ENCODE measurements at places on chromosomes 12 and 14.
A peak's percentile ranks its signal among the peaks of the same experiment; 100 is the strongest.

- DNase-seq, result no peak
These were observed 191.7 kb downstream of the ALG10B start for GRCh38 chr12:38508246-38508645.

DNA sequence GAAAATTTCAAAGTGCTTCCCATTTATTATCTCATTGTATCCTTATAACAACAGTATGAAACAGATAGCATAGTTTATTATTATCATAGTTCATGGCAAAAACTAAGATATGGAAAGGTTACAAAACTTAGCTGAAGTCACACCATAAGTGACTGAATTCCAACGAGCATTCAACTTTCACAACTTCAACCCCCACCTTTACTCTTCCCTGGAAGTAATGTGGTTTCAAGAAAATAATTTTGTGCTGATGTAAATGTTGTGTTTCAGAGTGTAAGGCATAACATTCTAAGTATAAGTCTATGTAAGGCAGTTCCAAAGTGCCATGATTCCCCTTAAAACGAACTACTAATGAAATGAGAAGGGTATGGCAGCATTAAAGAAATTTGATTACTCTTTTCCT, 454.5 kb downstream of the BCAT1 start:
- no peak for DNase-seq

GRCh38 chr12:7959278-7959677, 23.3 kb upstream of the SLC2A3 start:
- no peak for DNase-seq

- no peak for DNase-seq
These were observed 328.2 kb upstream of the NOVA1 start for GRCh38 chr14:26925876-26926584.

DNA sequence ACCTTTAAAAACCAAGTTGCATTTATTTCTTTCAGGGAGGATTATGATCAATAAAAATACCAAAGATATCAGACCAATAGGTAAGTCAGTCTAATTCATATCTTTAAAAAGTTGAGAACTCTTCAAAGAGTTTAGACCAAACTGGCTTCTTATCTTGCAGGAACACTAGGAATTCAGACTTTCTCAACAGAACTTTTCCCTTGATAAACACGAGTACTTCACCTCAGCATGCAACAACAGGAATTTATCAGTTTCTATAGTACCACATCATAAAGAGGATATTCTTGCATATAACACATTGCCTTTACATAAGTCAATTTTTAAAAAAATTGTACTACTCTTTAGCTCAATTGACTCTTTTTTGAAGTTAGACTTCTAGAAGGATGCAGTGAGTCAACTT, 68.2 kb downstream of the DNAI7 start:
- no peak for DNase-seq

- no peak for DNase-seq
These were observed 4.7 kb upstream of the SLC2A14 start for GRCh38 chr12:7877420-7877819.

- DNase-seq, result no peak
These were observed 125.6 kb upstream of the RTL1 start for GRCh38 chr14:101028971-101029667.

GRCh38 chr14:103362780-103363179, 22.4 kb upstream of the MARK3 start:
- DNase-seq, result no peak

- no peak for DNase-seq
These were observed 12.6 kb upstream of the PLEK2 start for GRCh38 chr14:67424539-67424938.

DNA sequence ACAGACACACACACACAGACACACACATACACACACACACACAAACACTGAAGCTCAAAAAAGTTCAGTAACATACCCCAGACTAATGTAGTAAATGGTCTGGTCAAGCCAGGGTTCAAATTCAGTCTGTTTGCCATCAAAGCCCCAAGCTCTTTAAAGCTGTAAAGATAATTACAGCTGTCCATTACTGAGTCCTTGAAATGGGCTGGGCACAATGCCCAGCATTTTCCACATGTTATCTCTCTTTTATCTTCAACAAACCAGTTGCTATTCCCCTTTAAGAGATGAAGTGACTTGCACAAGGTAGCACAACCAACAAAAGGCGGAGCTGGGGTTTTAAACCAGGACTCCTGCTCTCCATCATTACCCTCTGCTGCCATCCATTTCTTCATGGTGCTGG, 7.6 kb upstream of the UNC119B start:
- DNase-seq, result no peak

DNA sequence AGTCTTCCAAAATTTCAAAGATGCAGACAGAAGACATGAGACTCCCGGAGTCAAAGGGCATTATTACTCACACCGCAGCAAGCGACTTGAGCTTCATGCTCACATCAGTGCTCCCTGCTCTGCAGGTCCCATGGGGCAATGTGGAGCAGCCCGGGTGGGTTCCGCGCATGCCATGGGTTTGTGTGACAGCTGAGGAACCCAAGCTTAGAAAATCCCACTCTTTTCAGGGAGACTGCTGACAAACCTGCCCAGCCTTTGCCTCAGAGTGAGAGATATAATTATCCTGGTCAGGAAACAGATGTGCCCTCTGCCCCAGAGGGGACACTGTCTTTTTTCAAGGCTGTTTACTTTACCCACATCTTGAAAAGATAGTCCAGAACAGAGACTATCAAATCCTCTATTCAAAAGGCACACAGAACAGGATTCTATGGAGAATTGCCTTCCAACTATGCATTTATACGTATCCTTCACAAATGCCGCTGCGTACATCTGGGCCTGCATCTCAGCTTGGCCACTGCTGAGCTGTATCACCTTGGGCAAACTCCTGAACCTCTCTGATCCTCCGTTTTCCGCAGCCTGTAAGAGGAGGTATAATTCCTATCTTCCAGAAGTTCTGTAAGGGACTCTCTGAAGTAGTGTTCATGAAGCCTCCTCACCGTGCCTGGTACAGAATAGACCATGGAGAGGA, 16.0 kb downstream of the C14orf132 start:
- DNase-seq, result no peak

DNA sequence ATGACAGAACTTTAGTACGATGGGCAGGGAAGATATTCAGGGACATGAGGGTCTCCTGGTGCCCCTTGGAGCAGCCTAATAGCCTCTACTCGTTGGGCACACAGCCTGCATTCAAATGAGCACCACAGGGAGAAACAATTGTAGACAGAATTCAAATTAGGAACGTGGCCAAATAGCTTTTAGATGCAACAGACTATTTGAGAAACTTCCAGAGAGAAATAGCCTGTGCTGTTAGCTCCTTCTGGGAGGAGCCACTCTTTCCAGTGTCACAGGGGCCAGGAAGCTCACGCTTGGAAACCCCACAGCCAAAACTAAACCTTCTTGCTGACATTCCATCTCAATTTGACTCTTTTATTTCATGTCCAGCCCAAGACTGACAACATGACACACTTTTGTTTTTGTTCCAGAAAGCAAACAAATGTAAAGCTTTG, 114.5 kb downstream of the RPAP3 start:
- no peak for DNase-seq

DNA sequence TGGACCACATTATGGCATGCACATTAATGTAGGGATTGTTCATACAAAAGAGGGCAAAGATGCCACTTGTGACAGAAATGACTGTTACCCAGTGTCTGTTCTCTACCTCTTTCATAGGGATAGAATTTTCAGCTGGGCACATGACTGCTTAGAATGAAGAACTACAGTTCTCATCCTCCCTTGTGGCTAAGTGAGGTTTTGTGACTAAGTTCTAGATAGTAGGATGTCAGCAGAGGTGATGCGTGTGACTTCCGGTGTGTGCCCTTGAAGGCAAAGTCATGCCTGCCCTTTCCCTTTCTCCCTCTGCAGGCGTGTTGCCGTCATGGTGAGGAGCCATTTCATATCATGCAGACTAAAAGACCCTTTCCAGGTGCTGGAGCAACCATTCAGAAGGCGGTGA, 99.3 kb downstream of the CACNA1C start:
- DNase-seq, result no peak

- DNase-seq, result no peak
These were observed 1046.9 kb upstream of the FLRT2 start for GRCh38 chr14:84483072-84483420.

DNA sequence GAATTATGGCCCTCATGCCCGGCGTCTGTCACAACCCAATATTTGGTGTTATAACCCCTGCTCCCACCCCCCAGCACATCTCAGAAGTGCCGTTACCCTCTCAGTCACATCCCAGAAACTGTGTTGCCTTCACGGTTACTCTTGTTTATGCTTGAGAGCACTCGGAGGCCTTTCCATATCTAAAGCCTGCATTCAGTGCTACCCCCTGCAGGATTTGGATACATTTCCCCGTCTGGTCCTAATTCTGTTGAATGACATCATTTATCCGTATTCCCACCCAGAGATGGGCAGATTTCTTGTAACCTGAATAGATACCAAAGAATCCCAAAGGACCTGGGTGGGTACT, 19.1 kb upstream of the FOS start:
- no peak for DNase-seq

- DNase-seq, result no peak
These were observed 2.4 kb upstream of the MLEC start for GRCh38 chr12:120684523-120684932.

DNA sequence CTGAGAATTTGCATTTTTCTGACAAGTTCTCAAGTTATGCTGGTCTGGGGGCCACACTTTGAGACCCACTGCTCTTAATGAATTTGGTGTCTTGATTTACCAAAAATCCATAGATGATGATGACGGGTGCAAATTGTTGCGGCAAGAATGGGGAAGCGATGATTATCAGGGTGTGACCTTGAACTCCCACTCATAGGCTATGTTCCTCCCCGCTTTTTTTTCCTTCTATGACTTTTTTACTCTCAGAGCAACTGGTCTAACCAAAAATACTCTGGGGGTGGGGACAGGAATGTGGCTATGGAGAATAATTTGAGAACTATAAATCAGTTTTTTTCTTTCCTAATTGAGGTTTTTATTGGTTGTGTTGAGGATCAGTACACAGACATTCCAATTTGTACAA, 83.6 kb downstream of the PPFIBP1 start:
- no peak for DNase-seq

DNA sequence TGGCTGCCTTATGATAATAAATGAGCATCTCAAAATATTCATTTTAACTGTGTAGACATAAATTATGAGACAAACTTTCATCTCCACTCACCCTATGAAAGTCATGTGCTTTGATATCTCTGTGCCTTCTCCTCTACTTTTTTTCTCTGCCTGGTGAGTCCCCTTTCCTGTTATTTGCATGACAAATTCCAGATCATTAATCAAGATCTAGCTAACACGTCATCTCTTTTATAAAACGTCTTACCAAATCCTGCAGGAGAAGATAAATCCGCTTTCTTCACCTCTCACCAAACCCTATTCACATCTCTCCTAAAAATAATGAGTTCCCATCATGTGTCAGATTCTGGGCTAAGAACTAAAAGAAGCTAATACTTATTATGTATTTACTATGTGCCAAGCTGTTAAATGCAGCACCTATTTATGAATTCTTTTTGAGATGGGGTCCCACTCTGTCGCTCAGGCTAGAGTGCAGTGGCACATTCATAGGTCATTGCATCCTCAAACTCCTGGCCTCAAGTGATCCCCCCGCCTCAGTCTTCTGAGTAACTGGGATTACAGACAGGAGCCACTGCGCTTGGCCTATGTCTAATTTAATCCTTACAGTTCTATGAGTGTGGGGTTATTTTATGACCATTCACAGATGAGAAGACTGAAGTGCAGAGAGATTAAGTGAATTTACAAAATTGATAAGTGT, 26.7 kb downstream of the SPX start:
- no peak for DNase-seq

- no peak for DNase-seq
These were observed 28.8 kb downstream of the CLMN start for GRCh38 chr14:95290871-95291431.

GRCh38 chr12:51814311-51815088, 34.0 kb downstream of the FIGNL2 start:
- peak; percentile 78 for DNase-seq

DNA sequence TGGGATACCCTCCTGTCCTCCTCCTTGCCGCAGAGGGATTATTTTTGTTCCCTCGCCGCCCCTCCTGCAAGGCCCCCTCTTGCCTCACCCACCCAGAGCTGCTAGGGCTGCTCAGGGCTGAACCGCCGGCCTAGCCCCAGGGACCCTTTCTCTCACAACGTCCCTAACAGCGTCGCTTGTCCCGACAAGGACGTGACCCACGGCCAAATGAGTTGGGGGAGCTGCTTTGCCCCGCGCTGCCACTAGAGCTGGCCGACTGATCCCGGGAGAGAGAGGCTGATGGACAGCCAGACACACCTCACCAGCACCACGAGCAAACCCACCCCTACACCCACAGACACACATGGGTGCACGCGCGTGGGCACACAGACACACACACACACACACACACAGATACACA, 154.6 kb upstream of the ALG10B start:
- no peak for DNase-seq

DNA sequence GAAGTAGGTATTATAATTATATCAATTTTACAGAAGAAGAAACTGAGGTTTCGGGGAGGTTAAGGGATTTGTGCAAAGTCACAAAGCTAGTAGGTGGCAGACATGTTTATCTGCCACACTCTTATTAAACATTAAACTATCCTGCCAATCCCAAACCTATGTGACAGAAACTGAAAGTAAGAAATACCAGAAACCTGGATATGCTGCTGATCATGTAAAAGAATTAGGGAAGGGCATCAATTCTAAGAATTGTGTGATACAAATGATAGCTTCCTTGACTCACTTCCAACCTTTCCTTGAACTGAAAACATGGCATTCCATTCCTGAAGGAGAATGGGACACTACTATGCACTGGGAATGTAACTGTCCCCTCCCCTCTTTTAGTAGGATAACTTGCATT, 16.9 kb downstream of the TAOK3 start:
- no peak for DNase-seq

- DNase-seq, result no peak
These were observed 1.4 kb downstream of the EEA1 start for GRCh38 chr12:92927436-92928281.

- no peak for DNase-seq
These were observed 498.2 kb upstream of the SOX5 start for GRCh38 chr12:24447678-24448077.

DNA sequence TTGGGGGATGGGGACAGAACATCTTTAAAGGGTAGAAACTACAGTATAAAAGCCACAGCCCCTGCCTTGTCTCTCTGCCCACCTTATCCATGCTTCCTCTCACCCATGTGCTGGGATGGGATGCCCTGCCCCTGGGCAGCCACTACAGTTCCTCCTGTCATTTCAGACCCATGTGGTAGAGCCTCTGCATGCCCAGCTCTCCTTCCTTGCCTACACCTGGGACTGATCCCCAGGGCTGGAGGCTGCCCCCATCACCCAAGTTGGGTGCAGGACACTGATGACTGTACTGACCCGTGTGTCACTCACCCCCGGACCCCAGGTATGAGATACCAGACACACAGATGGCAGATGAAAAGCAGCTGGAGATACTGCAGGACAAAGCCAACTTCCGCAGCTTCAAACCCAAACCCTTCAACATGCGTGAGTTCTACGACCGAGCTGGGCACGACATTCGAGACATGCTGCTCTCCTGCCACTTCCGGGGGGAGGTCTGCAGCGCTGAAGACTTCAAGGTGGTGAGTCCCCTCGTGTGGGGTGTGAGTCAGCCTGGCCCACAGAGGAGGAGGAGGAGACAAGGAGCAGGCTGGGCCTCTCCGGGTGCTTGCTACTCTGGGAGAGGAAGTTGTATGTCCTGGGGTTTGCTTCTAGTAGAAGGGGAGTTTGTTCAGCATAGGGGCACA, 2.2 kb downstream of the ASIC1 start:
- no peak for DNase-seq

- DNase-seq, result no peak
These were observed 34.3 kb upstream of the CHST11 start for GRCh38 chr12:104422441-104422840.

GRCh38 chr12:83224012-83224411, 537.3 kb downstream of the TMTC2 start:
- no peak for DNase-seq
